Esophagus squamous epithelium (tissue), 5 donors: ENCODE measurements at places on chromosomes 3 and 15.

DNA sequence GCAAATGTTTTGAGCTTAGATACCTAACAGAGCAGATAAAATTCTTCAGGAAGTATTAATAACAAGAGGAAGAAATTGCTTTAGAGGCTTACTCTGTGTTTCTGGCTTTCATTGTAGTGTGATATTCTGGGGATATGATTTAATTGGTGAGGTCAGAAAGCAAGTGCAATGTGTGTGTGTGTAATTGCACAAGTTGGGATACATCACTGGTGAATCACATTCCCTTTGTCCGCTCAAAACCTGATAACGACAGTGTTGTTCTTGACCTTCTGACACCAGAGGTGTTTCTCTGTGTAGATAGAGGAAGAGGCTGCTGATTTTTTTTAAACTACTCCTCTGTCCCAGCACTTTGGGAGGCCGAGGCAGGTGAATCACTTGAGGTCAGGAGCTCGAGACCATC, 161.1 kb downstream of the CACNA2D3 start:
- no peak overlapping the region for H3K27ac ChIP-seq
- peaks cover 11% of the 10 kb centered on the region for H3K4me1 ChIP-seq
- DNase-seq: no peak
- H3K27me3 ChIP-seq: no peaks in the 10 kb centered on the region
- H3K4me3 ChIP-seq: no peak overlapping the region
- no peaks in the 10 kb centered on the region for H3K36me3 ChIP-seq

- no peaks in the 10 kb centered on the region for H3K27me3 ChIP-seq
- no peak overlapping the region for H3K27ac ChIP-seq
- no peak for DNase-seq
- no peak overlapping the region for H3K4me3 ChIP-seq
Measured at GRCh38 chr3:28846971-28847478, 433.8 kb upstream of the RBMS3 start.

DNA sequence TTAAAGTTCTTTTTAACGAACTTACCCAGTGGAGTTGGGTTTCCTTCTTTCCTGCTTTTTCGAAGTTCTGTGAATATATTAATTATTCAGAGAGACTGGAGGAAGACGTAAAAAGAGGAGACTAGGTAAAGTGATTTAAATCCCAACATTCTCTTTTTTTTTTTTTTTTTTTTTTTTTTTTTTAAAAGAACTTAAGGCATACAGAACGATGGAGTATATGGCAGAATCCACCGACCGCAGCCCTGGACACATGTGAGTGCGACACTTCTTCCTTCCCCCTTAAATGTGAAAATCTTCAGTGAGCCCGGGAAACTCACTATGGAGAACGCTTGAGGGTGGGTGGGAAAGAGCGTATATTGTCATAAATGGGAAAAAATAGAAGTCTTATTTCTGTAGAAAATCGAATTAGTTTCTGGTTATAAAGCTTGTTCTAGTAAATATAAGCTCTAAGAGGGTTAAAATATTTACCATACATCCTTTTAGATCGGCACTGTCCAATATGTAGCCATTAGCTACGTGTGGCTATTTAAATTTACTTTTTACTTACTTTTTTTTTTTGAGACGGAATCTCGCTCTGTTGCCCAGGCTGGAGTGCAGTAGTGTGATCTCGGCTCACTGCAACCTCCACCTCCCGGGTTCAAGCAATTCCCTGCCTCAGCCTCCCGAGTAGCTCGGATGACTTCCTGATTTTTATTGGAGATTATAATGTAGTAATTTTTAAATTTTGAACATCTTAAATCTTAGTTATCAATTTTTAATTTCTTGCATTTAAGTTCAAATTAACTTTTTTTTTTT, 892 bp downstream of the NMD3 start:
- peak overlapping the region; percentile 91 for H3K27ac ChIP-seq
- DNase-seq: no peak
- H3K4me3 ChIP-seq: peak overlapping the region; percentile 99
- H3K36me3 ChIP-seq: peaks cover 5% of the 10 kb centered on the region
- peaks cover 4% of the 10 kb centered on the region for H3K4me1 ChIP-seq

DNA sequence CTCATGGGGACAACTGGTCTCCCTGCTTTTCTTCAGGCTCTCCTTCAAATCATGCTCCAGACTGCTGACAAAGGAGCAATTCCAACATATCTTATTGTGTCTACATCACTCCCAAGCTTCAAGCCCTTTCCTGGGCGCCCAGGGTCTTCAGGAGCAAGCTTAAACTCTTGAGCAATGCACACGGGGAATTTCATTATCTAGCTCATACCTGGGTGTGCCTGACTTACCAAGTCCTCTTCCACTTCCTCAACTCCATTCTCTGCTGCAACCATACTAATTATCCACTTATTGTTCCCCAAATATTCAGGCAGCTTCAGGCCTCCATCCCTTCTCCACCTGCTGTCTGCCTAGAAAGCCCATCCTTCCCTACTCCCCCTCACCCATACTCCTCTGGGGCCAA, 50.6 kb downstream of the B3GNT5 start:
- H3K27me3 ChIP-seq: no peaks in the 10 kb centered on the region
- H3K4me1 ChIP-seq: peaks cover 28% of the 10 kb centered on the region
- no peaks in the 10 kb centered on the region for H3K36me3 ChIP-seq

GRCh38 chr3:126113733-126114442, 30.0 kb upstream of the SLC41A3 start:
- no peaks in the 10 kb centered on the region for H3K4me1 ChIP-seq
- H3K36me3 ChIP-seq: no peaks in the 10 kb centered on the region
- no peak overlapping the region for H3K4me3 ChIP-seq

- no peaks in the 10 kb centered on the region for H3K4me1 ChIP-seq
- no peaks in the 10 kb centered on the region for H3K27me3 ChIP-seq
- DNase-seq: no peak
- no peak overlapping the region for H3K27ac ChIP-seq
Measured at GRCh38 chr3:185397676-185398075, 34.7 kb downstream of the MAP3K13 start.

DNA sequence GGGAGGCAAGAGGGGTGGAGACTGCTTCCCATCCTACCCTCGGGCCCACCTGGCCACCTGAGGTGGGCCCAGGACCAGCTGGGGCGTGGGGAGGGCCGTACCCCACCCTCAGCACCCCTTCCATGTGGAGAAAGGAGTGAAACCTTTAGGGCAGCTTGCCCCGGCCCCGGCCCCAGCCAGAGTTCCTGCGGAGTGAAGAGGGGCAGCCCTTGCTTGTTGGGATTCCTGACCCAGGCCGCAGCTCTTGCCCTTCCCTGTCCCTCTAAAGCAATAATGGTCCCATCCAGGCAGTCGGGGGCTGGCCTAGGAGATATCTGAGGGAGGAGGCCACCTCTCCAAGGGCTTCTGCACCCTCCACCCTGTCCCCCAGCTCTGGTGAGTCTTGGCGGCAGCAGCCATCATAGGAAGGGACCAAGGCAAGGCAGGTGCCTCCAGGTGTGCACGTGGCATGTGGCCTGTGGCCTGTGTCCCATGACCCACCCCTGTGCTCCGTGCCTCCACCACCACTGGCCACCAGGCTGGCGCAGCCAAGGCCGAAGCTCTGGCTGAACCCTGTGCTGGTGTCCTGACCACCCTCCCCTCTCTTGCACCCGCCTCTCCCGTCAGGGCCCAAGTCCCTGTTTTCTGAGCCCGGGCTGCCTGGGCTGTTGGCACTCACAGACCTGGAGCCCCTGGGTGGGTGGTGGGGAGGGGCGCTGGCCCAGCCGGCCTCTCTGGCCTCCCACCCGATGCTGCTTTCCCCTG, 2.2 kb upstream of the FES start:
- no peak overlapping the region for H3K27ac ChIP-seq
- no peak overlapping the region for H3K4me3 ChIP-seq
- no peaks in the 10 kb centered on the region for H3K27me3 ChIP-seq
- H3K4me1 ChIP-seq: peaks cover 37% of the 10 kb centered on the region
- peaks cover 34% of the 10 kb centered on the region for H3K36me3 ChIP-seq

GRCh38 chr15:83926116-83926515, 272.2 kb downstream of the ADAMTSL3 start:
- H3K4me1 ChIP-seq: no peaks in the 10 kb centered on the region
- no peak for DNase-seq
- H3K27me3 ChIP-seq: no peaks in the 10 kb centered on the region
- no peak overlapping the region for H3K27ac ChIP-seq

DNA sequence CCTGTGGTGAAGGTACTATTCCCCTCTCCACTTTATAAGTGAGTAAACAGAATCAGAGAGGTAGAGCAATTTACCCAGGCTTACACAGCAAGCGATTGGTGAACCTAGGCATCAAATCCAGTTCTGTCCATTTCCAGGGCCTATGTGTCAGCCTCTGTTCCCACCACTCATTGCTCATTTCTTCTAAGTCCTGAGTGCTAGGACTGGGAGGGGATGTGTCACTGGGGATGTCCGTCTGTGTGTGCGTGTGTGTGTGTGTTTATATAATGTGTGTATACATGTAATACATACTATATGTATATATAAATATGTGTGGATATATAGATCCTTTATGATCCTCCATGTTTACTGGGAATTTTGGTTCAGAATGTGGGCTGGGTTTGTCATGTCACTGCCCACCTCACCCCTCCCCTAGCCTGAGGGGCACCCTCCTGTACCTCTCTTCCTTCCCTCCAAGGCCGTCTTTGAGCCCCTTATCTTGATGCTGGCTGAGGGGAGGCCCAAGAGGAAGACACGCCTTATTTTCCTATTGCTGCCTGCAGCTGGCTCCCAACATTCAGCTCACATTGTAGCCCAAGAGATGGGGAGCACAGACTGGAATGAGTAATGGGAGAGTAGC, 2.1 kb downstream of the TMEM43 start:
- H3K4me1 ChIP-seq: peaks cover 63% of the 10 kb centered on the region
- H3K4me3 ChIP-seq: peak overlapping the region; percentile 89
- H3K27ac ChIP-seq: peak overlapping the region; percentile 94
- no peak for DNase-seq

- no peak overlapping the region for H3K27ac ChIP-seq
- H3K36me3 ChIP-seq: no peaks in the 10 kb centered on the region
- H3K4me3 ChIP-seq: no peak overlapping the region
- no peaks in the 10 kb centered on the region for H3K27me3 ChIP-seq
Measured at GRCh38 chr3:15847239-15847638, 49.5 kb upstream of the ANKRD28 start.

- H3K27ac ChIP-seq: no peak overlapping the region
- no peak for DNase-seq
- no peaks in the 10 kb centered on the region for H3K27me3 ChIP-seq
- no peaks in the 10 kb centered on the region for H3K4me1 ChIP-seq
- no peak overlapping the region for H3K4me3 ChIP-seq
- no peaks in the 10 kb centered on the region for H3K36me3 ChIP-seq
Measured at GRCh38 chr15:59013246-59013873, 25.9 kb downstream of the RNF111 start.

GRCh38 chr3:124463234-124463633, 267.0 kb upstream of the UMPS start:
- DNase-seq: no peak
- H3K27ac ChIP-seq: no peak overlapping the region
- no peak overlapping the region for H3K4me3 ChIP-seq

- no peaks in the 10 kb centered on the region for H3K36me3 ChIP-seq
- H3K27me3 ChIP-seq: no peaks in the 10 kb centered on the region
- H3K4me1 ChIP-seq: no peaks in the 10 kb centered on the region
- DNase-seq: no peak
- no peak overlapping the region for H3K27ac ChIP-seq
- H3K4me3 ChIP-seq: no peak overlapping the region
Measured at GRCh38 chr15:44231842-44232241, 36.8 kb upstream of the FRMD5 start.

DNA sequence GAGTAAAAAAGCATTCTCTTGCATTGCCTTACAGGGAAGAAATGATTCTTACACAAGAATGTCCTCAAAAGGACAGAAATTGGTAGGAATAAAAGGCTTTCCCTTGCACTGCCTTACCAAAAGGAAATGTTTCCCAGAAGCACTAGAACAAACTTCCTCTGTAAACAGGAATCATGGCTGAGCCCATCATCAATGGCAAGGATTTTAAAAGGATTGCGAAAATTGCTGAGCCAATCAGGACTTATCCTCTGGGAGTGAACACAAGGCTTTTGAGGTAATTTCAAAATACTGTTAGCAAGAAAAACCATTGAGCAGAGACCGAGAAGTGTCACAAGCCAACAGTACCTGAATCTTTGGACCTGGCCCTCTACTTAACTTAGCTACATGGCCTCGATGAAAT, 897.3 kb downstream of the ROBO1 start:
- H3K27me3 ChIP-seq: no peaks in the 10 kb centered on the region
- no peaks in the 10 kb centered on the region for H3K4me1 ChIP-seq
- H3K36me3 ChIP-seq: no peaks in the 10 kb centered on the region

GRCh38 chr15:30063835-30064546, 18.8 kb upstream of the GOLGA8J start:
- H3K36me3 ChIP-seq: no peaks in the 10 kb centered on the region
- H3K27ac ChIP-seq: no peak overlapping the region
- H3K27me3 ChIP-seq: no peaks in the 10 kb centered on the region
- DNase-seq: no peak
- H3K4me3 ChIP-seq: no peak overlapping the region

DNA sequence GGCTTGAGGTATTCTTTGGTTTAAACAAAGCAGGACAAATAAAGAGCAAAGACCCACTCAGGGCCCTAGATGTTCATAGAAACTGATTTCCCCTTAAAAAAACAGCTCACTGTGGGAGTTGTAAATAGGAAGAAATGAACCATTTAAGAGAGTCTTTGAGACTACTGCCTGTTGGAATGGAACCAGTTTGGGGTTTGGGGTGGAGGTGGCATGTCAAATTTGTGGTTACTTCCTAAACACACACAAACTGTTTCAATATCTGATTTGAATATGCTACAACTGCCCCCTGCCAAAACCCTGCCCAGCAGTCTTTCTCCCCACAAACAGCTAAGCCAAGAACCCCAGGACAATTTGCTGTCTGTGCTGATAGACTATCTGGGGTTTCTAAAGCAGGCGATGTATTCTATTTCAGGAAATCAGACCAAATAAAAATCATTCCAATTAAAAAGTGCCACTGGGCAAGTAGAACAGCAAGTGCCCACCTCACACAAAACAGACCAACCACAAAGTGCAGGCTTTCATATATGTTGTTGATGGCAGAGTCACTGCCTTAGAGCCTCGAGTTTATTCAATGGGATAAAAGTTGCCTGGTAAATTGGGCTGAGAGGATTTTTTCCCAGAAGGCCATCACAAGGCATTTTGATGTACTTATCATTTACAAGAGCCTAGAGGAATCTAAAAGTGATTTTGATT, 293.9 kb upstream of the PROK2 start:
- no peak overlapping the region for H3K4me3 ChIP-seq
- H3K27ac ChIP-seq: no peak overlapping the region
- no peaks in the 10 kb centered on the region for H3K36me3 ChIP-seq
- H3K27me3 ChIP-seq: no peaks in the 10 kb centered on the region
- no peak for DNase-seq

- DNase-seq: no peak
- peak overlapping the region; percentile 94 for H3K27ac ChIP-seq
- H3K36me3 ChIP-seq: no peaks in the 10 kb centered on the region
Measured at GRCh38 chr15:89123181-89123525, 34.9 kb downstream of the ABHD2 start.
